ENCODE measurements at places on chromosomes 12 and 14.

DNA sequence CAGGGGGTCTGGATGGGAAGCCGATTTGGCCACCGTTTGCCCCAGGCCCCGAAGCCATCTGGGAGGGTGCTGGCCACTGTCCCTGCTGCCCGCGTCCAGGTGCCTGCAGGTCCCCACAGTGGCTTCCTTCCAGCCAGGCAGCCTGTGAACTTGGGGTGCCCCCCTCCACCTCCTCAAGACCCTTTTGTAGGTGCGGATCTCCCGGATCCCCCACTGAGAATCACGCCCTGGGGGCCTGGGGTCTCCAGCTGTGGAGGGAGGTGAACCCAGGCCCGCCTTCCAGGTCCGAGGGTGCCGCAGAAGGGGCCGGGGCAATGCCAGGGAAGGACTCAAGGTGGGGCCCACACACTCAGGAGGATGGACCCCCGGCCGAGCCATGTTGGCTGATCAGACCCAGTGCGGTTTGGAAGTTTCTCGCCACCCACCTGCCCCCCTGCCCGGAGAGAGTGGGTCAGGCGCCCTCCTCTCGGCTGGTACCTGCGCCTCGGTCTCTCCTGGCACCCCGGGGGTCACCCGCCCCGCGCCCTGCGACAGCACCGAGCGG lies 1.7 kb downstream of the MMP17 start:
- DNase-seq = no peak

DNA sequence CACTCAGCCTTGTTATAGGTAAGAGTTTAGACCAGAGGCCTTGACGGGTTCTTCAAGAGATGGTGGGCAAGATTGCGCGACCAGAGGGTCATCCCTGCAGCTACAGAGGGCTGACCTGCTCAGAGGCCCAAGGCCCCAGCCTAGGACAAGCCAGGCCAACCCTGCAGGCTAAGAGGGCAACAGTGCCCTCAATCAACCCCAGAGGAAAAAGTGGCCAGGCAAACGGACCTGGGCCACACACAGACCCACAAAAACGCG lies 1.3 kb downstream of the SSH1 start:
- no peak for DNase-seq

- no peak for DNase-seq
These were observed 6.5 kb upstream of the PNMA1 start for GRCh38 chr14:73720636-73721035.

DNA sequence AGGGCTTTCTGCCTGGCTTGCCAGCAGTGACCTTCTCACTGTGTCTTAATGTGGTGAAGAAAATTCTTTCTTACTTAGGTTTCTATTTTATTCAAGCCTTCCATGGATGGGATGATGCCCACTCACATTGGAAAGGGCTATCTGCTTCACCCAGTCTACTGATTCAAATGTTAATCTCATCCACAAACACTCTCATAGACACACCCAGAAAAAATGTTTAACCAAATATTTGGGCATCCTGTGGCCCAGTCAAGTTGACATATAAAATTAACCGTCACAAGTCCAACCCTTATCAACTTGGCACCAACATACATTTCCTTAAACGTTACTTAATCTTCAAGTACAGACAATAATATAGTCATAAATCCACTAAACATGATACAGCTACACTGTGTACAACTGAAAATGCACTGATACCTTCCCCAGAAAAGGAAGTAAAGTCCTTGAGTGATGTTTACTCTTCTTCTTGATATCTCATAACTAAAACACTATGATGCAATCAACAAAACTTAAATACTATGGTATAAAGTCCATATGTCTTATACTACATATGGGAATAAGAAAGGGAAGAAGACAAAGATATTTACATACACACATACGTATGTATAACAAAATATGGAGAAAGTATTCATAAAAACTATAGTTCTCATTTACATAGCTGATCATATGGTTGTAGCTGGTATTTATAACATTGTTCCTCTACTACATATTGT lies 394.7 kb upstream of the NOVA1 start:
- DNase-seq = no peak

GRCh38 chr12:89476904-89477595 lies 47.5 kb downstream of the GALNT4 start:
- no peak for DNase-seq

DNA sequence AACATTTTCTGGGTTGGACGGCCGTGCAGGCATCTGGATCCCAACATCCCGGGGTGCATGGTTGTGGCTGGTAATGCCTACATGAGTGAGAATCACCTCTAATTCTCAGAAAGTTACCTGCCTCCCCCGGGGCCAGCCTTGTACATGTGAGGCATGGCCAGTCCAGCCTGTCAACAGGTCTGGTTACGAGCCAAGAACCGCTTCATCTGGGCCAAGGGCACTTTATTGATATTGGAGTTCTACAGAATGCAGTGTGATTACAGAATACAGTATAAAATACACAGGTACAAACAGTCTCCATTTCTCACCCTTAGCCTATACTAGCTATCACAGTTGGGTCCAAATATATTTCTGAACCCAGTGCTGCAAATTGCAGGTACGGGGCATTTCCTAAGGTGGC lies 84.9 kb upstream of the EVL start:
- DNase-seq = no peak

- no peak for DNase-seq
These were observed 888 bp upstream of the PPP1R12A start for GRCh38 chr12:79935624-79936345.

- DNase-seq = no peak
These were observed 990.2 kb upstream of the ATXN7L3B start for GRCh38 chr12:73547421-73547820.

- no peak for DNase-seq
These were observed 99.6 kb downstream of the SLC38A6 start for GRCh38 chr14:61080591-61081010.

- DNase-seq = no peak
These were observed 106.6 kb upstream of the VASH1 start for GRCh38 chr14:76654573-76655108.

GRCh38 chr12:14058717-14059116 lies 77.3 kb upstream of the GRIN2B start:
- DNase-seq = no peak

- no peak for DNase-seq
These were observed 192.4 kb downstream of the DACT1 start for GRCh38 chr14:58830121-58830520.

- peak; percentile 10 for DNase-seq
These were observed 308.0 kb downstream of the ITPR2 start for GRCh38 chr12:26524862-26525465.

- no peak for DNase-seq
These were observed 72.1 kb upstream of the ST8SIA1 start for GRCh38 chr12:22406627-22407026.

DNA sequence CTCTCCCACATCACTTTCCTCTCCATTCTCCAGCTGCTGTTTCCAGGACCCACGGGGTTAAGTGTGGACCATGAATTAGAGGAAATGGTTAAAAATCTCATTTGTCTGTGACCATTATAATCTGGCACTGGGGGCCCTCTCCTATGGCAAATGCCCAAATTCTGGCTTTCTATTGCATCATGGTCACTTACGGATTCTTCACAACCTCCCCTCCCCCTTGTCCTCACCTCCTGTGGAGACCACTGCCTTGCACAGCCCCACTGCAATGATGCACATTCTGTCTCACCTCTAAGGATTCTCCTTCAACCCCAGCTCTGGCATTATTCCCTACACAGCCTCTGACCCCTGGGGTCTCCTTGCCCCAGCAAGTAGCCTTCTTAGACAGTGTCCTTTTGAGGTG lies 18.9 kb downstream of the BCAT1 start:
- no peak for DNase-seq

- no peak for DNase-seq
These were observed 628 bp upstream of the CAPRIN2 start for GRCh38 chr12:30755395-30755762.

Measured in NCI-H446 (cell line).